Immature natural killer cell (primary cell): ENCODE measurements at places on chromosomes 7 and 10.

GRCh38 chr7:64876792-64877713 lies 26.0 kb upstream of the ZNF273 start:
- peak; percentile 28 for DNase-seq

GRCh38 chr10:46516660-46517416 lies 39.6 kb downstream of the GPRIN2 start:
- no peak for DNase-seq

- no peak for DNase-seq
Observed at GRCh38 chr10:99709480-99710229, 22.3 kb downstream of the COX15 start.

- no peak for DNase-seq
Observed at GRCh38 chr10:130137090-130137448, 878 bp downstream of the GLRX3 start.

GRCh38 chr7:106515321-106515720 lies 145.6 kb downstream of the CCDC71L start:
- no peak for DNase-seq

DNA sequence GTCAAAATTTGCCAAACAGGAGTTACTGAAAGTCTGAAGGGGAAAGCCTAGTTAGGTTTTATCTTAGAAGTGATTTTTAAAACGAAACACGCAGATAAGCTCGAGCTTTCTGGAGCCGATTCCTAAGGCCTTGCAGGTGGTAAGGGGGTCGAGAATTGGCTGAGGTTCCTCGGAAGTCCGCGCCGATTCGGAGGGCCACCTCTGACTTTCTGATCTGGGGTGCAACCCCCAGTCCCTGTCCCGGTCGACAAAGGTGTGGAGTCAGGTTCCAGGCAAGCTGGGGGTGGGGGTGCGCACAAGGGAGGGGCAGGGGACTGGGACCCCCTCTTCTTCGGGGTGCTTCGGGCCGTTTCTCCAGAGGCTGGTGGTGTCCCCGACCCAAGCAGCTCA lies 701 bp upstream of the CUL1 start:
- DNase-seq, result peak; percentile 18

- no peak for DNase-seq
Observed at GRCh38 chr7:29569648-29570047, 6.0 kb downstream of the PRR15 start.

DNA sequence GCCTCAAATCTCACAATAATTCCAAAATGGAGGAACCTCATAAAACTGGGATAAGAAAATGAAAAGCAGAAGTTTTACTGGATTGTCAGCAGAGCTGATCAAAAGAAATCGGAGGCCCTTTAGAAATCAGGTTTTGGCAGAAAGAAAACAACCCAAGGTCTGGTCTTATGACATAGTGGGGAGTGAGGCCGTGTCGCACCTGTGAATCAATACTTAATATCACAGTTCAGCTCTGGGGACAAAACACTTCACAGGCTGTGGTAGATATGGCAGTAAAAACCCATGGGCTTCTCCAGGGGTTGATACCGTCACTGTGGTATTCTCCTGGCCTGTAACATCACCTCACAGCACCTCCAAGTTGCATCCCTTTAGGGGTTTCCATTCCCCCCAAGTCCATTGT lies 6.5 kb upstream of the MALSU1 start:
- DNase-seq, result no peak

DNA sequence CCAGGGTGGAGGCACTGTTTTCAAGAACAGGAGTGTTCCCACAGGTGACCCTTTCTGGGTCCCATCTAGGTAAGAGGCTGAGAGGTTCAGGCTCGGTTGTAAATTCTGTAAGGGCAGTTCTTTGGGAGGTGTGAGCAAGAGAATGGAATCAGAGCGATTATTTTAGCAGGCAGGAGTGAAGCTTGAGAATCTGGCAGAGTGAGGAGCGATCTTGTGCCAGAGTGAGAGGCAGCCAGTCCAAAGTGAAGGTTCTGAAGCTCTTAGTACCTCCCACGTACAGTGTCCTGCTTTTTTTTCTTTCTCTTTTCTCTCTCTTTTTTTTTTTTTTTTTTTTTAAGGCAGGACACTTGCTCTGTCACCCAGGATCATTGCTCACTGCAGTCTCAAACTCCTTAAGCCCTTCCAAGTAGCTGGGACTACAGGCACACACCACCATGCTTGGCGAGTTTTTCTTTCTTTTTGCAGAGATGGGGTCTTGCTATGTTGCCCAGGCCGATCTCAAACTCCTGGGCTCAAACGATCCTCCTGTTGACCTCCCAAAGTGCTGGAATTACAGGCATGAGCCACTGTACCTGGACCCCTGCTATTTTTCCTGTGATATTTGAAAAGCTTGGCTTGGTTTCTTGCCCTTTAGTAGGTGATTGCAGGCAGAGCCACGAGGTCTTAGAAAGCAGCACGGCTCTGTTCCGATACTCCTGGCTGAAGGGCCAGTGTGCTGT lies 10.9 kb downstream of the POR start:
- no peak for DNase-seq

DNA sequence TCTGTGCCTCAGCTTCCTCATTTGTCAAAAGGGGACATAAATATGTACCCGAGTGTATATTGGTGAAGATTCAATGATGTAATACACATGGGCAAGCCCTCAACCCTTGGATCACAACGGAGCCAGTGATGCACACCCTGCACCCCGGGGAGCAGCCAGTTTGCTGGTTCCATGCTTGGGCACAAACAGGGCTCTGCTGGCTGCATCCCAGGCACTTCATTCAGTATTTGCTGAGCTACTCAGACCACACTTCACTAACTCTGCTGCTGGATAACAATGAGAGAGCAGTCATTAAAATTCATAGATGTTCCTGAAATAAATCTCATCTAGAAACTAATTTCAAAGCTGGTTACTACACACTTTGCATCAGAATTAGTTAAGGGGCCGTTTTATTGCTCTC lies 72.0 kb downstream of the SCRN1 start:
- no peak for DNase-seq

GRCh38 chr10:101270763-101271162 lies 41.5 kb upstream of the LBX1 start:
- no peak for DNase-seq

GRCh38 chr10:21057989-21058388 lies 160.9 kb upstream of the NEBL start:
- no peak for DNase-seq

- no peak for DNase-seq
Observed at GRCh38 chr7:112145206-112145605, 61.0 kb downstream of the DOCK4 start.

DNA sequence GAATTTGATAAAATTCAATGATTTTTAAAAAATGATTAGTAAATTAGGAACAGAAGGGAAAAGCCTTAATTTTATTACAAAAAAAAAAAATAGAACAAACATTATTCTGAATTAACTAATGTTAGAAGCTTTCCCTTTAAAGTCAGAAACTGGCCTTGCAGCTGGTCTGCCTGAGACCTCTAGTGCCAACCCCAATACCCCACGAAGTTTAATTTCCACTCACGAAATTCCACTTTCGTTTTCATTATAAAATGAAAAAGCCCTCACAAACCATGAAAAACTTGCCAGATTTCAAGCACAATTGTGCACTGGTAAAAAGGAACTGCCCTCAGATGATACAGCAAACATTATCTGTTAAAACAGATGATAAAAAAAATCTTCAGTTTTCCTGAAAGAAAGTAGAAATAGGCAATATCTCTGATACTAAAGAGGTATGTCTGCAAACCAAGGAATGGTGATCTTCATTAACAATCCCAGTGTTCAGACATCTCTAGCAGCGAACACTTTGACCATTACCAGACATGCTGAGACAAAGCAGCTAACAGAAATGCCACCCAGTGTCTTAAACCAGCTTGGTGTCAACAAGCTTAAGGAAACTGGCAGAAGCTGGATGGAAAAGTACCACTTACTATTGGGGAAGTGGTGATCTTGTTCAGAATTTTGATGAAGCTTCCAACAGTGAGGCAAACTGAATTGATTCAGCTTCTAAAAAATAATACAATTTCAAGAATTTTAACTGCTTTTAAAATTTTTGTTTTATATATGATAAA lies 80.2 kb downstream of the PALS2 start:
- DNase-seq, result peak; percentile 9

GRCh38 chr10:121284936-121285335 lies 313.3 kb downstream of the FGFR2 start:
- no peak for DNase-seq

GRCh38 chr7:98991141-98991540 lies 112.8 kb downstream of the TRRAP start:
- DNase-seq, result no peak

- DNase-seq, result no peak
Observed at GRCh38 chr7:136027160-136027559, 50.0 kb upstream of the MTPN start.

- no peak for DNase-seq
Observed at GRCh38 chr10:119500821-119501220, 41.7 kb downstream of the RGS10 start.

- peak; percentile 1 for DNase-seq
Observed at GRCh38 chr7:28957064-28957750, 923 bp downstream of the TRIL start.

DNA sequence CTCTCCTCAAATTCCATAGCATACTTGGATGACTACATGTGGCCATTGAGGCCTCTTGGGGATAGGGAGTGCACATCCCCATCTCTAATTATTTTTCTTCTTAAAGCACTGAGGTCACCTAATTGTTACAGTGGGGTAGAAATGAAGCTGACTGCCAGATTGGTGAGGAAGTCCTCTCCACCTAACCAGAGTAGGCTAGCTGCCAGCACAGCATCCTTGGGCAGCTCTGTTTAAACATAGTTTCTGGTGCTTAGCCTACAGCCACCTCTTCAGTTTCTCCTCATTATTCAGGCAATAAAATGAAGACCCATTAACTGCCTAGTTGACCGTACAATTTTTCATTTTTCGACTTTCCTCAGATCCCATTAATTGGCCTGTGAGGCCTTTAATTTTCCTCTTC lies 104.6 kb downstream of the MLLT10 start:
- DNase-seq, result no peak

DNA sequence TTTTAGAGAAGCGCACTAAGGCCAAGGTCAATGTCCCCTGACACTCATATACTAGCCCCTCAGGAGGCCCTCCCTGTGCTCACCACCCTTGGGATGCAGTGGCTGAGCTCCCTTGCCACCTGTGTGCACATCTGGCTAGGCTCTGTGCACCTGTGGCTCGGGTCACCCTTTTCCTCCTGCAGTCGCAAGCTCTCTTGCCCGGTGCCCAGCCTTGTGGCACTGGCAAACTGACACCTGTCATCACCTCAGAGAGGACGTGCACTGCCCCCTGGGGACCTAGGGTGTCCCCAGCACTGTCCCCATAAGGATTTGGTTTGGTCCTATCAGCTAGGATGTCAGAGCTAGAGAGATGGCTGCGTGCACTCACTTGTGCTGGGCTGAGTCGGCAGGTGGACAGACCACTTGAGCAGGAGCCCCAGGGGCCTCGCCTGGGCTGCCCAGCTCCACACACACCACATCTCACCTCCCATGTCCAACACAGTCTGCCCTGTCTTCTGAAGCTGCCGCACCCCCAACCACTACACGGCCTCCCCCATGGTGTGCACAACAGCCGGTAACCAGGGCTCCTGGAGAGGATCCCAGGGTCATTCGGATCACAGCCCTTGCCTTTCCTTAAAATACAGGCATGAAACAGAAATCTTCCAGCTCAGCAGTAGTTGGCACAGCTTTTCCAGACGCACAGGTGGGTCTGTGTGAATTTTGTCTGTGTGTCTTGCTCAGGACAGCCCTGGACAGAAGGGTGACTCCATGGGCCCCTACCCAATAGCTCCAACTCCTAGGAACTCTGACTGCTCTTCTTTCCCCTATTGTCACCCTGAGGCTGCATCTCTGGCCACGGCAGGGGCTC lies 111.0 kb downstream of the GRID1 start:
- DNase-seq, result no peak

DNA sequence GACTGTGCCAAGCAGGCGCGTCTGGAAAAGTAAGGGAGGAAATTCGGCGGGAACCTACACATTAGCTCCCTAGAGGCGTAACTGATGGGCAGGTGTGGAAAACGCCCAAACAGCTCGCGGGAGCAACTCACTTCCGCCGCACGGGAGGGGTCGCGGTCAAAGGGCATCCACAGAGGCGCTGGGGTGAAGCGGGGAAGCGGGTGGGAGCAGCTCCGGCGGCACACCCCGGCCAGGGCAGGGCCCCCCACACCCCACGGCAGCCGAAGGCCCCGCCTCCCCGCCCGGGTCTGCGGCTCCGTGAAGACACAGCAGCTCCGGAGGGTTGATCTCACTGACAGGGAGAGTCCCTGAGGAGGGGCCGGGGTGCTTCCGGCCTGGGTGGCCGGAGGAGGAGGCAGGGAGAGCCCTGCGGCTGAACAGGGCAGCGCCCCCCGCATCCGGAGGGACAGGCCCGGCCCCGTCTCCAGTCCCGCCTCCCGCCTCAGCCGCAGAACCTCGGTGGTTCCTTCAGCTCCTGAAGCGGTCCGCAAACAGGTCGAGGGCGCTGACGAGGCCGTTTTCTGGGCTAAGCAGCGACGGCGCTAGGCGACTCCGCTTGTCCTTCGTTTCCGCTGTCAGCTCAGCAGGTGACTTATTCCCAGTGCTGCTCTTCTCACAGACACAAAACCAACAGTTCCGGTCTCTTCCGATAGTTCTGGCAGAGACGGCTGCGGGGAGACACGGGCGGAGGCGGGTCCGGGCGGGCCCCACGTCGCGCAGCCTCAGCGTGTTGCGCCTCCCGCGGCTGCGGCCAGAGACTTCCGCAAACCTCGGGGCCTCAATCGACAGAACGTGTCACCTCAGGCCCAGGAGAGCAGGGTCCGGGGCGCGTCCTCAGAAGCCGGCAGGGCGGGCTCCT lies 276.1 kb downstream of the DNAJB6 start:
- DNase-seq, result peak; percentile 71

GRCh38 chr7:18140943-18141342 lies 113.3 kb upstream of the PRPS1L1 start:
- no peak for DNase-seq

GRCh38 chr10:129883029-129883428 lies 81.0 kb downstream of the EBF3 start:
- DNase-seq, result no peak

DNA sequence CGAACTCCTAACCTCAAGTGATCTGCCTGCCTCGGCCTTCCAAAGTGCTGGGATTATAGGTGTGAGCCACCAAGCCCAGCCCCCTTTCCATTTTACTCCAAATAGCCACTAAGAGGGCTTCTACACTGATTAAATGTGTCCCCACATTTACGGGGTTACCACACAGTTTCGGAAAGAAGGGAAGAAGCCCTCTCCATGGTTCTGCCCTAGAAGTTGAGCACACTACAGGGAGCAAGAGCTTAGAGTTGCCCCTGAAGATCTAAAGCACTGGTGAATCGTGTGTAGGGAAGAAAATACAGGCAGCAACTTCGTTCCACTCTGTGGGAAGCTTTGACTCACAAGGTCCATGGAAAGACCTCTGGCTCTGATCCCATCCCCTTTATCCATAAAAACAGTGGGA lies 133.0 kb upstream of the PRKCQ start:
- no peak for DNase-seq

GRCh38 chr10:20893297-20893696 lies 3.8 kb downstream of the NEBL start:
- DNase-seq, result no peak

- no peak for DNase-seq
Observed at GRCh38 chr10:101188942-101189341, 40.3 kb downstream of the LBX1 start.

GRCh38 chr10:80501381-80501912 lies 36.3 kb upstream of the SH2D4B start:
- no peak for DNase-seq

- DNase-seq, result no peak
Observed at GRCh38 chr10:127353544-127353943, 157.2 kb upstream of the INSYN2A start.
